Right cardiac atrium (tissue), 5 donors: ENCODE measurements at places on chromosomes 2 and 18.

- DNase-seq: no peak
These were observed 533.7 kb downstream of the TDRD15 start for GRCh38 chr2:21657445-21657844.

- DNase-seq: no peak
These were observed 8.2 kb downstream of the CYP26B1 start for GRCh38 chr2:72139471-72139873.

GRCh38 chr2:37836270-37836669, 88.8 kb upstream of the RMDN2 start:
- DNase-seq: no peak

DNA sequence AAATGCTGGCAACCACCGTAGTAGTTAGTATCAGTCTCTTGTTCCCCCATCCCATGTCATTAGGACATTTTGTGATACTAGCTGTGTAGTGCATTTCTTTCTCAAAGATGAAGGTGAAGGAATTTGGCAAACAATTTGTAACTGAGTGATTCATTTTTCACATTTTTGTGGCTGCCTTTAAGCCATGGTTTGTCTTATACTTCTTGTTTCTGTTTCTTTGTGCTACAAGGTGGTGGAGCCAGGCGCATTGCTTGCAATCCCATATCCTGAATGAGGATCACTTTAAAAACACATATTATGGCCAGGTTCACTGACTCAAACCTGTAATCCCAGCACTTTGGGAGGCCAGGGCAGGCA, 40.6 kb downstream of the GPD2 start:
- no peak for DNase-seq

DNA sequence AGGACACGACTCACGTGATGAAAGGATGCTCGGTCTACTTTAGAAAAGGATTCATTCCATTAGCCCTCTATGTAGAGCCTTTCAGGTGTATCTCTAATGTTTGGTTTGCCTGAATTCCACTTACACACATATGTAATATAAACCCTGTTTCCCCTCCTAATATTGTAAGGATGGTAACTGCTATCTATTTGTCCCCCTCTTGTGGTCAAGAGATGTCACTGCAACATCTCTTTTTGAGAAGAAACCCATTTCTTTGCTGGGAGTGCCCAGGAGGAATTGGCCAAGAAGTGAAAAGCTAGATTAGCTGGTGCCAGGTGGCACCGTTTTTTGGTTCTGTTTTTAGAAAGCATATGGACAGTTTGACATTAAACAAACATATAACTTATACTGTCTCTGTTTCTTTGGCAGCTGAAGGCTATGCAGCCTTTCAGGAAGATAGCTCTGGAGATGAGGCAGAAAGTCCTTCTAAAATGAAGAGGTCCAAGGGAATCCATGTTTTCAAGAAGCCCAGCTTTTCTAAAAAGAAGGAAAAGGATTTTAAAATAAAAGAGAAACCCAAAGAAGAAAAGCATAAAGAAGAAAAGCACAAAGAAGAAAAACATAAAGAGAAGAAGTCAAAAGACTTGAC, 41.2 kb downstream of the RALBP1 start:
- no peak for DNase-seq

DNA sequence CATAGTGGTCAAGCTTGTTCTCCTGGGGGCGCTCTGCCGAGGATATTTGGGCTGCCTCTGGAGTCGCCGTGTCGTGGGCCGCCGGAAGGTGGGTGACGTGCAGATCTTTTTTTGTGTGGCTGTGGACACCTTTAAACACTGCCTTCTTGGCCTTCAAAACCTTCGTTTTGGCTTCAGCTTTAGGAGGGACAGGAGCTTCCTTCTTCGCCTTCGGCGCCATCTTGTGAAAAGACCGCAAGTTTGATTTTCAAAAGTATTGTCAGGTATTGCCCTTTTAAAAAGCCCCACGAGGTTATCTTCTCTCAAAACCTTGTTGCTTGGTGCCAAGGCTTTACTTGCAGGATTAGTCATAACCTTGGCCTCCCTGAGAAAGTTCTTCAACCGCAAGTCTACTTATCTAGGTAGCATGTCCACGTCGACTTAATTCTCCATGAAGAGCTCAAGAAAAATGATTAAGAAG, 20.8 kb downstream of the LAMA3 start:
- no peak for DNase-seq

- no peak for DNase-seq
These were observed 87.7 kb upstream of the LYPD1 start for GRCh38 chr2:132757676-132758075.

- DNase-seq: no peak
These were observed 100.8 kb upstream of the TWIST2 start for GRCh38 chr2:238747114-238747513.

DNA sequence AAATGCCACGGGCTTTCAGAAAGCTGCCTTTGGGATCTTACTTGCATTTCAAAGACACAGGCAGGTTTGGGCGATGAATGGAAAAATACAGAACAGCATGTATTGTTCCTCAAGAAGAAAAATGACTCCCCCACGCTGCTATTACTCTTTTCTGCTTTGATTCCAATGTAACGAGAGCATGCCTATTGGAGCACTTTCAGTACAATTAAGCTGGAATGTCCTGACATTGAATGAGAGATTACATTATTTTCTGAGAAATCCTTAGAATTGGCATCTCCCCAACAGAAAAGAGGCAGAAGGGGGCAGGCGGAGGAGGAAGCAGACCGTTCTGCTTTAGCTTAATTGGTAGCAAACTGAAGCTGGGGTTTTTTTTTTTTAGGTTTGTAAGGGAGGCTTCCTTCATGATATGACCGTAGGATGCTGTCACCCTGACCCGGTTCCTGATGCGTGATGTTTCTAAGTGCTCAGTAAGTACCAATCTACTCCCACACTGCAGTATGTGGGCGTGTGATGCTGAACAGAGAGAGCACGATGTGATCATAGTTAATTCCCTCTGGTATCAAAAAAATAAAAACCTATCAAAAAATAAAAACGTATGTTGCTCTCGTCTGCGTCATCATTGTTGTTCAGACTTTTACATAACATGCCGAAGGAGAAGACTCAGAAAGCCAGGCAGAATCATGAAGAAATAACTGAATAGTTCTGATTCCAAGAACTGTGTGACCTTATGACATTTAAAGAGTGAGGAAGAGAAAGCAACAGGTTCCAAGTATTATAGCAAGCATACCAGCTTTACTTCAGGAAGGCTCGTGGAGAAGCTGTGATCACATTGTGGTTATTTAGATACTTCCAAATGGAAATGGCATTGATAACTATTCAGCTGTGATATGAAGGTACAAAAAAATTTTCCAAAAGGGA, 40.5 kb downstream of the LONRF2 start:
- DNase-seq: no peak

DNA sequence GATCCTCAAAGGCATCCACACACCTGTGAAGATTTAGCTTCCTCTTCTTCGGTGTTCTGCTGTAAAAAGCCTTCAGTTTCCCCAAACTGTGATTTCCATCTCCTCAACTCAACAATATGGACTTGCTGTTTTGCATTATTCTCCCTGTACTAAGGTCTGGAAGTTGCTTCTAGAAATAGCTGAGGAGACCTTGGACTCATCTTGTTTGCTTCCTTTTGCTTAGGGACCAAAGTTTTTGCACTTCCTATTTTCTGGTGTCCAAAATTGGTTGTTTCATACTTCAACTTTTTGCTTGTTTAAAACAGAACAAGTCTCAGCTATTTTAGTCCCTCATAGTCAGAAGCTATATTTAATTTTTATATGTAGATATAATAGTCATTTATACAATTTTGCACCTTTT, 201.9 kb upstream of the COPS8 start:
- DNase-seq: no peak

DNA sequence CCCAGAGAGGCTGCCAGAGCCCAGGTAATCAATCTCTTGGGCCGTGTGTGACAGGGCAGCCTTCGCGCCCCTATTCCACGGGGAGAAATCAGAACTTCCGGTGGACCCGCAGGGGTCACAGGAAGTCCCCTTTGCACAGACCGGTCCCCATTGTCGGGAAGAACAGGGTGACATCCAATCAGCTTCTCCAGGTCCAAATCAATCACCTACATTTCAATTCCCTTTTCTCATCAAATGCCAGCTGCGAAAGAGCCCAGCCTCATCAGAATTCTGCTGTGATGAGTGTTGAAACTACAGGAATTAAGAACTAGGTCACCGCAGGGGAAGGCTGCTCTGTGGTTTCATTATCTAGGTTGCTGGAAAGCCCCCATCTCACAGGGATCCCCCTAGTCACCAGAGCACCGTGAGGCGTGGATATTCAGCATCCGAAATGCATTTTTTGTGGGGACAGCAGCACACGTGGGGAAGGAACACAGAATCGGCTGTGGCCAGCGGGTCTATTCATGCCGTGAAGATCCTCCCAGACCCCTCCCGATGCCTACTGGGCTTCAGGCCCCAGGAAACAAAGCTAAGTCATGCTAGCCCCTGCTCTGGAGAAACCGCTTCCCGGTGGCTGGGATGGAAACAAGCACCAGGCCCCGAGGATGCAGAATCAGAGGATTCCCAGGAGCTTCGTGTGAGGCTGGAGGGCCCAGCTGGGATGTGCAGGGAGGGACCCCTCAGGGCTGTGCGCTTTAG, 193.7 kb upstream of the ID2 start:
- no peak for DNase-seq

DNA sequence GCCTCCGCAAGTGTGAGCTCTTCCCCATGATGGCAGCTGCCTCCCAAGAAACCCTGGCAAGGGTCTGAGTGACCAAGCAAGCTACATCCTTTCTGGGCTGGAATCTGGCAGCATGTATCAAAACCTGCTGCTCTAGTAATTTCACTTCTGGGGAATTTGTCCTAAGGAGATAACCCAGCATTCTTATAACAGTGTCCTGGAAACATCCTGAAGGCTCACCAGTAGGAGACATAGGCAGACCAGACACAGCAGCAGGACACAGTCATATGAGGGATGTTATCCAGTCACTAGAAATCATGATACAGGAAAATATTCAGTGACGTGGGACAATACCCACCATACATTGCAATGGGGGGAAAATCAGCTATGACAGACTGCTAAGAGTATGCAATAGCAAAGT, 64.5 kb downstream of the CRACDL start:
- no peak for DNase-seq

DNA sequence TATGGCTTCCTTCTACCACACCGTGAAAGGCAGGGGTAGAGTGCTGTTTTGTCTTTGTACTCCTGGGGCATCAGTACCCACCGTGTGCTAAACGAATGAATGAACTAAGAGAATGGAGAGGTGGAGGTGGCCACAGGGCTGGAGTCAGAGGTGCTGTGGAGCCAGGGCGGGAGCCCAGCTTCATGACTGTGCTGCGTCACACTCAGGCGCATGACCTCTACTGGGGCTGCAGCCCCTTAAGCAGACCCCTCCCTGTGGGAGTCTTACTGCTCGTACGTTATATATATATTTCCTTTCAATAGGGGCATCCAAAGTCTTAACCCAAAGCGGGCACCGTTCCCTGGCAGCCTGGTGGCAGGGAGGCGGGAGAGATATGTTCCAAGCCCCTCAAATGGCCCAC, 18.0 kb upstream of the LBH start:
- no peak for DNase-seq

DNA sequence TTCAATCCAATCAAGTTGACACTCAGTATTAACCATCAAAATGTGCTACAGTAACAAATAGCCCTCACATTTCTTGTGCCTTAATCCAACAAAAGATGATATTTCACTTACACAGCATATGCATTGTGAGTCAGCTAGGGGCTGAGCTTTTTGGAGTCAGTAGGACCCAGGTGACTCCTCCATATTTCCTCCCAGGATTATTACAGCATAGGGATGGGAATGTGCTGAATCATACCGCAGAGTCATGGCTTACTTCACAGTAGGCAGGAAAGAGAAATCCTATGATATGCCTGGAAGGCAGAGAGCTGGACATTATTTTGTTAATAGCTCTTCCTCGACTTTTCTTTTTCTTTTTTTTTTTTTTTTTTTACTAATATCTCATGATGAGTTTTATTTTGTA, 153.3 kb downstream of the TMEM182 start:
- no peak for DNase-seq

GRCh38 chr2:181354626-181355025, 102.6 kb upstream of the ITGA4 start:
- no peak for DNase-seq

GRCh38 chr2:181407171-181407570, 50.0 kb upstream of the ITGA4 start:
- no peak for DNase-seq

- no peak for DNase-seq
These were observed 27.4 kb downstream of the SERTAD2 start for GRCh38 chr2:64626146-64626809.

GRCh38 chr2:225009768-225010167, 32.5 kb downstream of the DOCK10 start:
- no peak for DNase-seq

- DNase-seq: no peak
These were observed 1193.5 kb upstream of the ACVR2A start for GRCh38 chr2:146651361-146651760.

- DNase-seq: no peak
These were observed 88.3 kb upstream of the HS6ST1 start for GRCh38 chr2:128406736-128407554.

- DNase-seq: no peak
These were observed 29.8 kb downstream of the KLF7 start for GRCh38 chr2:207135801-207136457.

GRCh38 chr18:9337873-9338272, 3.3 kb downstream of the TWSG1 start:
- DNase-seq: no peak

- no peak for DNase-seq
These were observed 19.8 kb downstream of the PROC start for GRCh38 chr2:127437781-127438726.

- DNase-seq: no peak
These were observed 179.5 kb downstream of the SMAD2 start for GRCh38 chr18:47750889-47751423.

- no peak for DNase-seq
These were observed 13.9 kb downstream of the CKAP2L start for GRCh38 chr2:112750560-112750843.

DNA sequence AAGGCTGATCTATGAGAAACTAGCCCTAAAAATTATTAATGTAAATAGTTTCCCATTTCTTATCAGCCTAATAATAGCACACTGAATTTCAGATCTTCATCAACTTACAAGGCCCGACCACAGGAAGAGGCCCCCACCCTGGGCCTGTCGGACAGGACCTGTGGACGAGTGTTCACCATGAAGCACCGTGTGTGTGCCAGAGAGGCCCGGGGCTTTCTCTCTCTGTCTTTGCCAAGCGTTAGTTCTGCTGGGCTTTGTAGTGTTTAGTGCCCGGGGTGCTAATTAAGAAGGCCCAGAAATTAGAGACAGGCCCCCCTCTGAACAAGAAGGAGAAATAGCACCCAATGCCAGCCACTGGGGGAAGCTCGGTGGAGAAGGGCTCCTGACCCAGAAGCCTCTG, 265.7 kb downstream of the TWIST2 start:
- peak; percentile 33 for DNase-seq

- DNase-seq: no peak
These were observed 15.4 kb downstream of the FHOD3 start for GRCh38 chr18:36312806-36313395.

DNA sequence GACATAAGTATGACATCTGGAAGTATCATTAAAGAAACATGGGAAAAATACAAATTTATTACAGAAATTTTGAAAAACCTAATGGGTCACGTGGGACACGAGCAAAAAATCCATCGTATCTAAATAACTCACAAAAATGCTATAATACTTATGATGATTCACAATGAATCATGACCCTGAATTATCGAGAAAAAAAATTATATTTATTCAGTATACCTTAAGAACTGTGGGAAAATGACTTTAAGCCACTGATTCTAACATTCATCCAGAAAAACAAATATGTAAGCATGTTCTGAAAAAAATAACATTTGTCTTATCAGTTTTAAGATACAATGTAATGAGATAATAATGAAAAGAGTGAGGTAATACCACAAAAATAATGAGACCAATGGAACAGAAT, 51.8 kb downstream of the ZNF385B start:
- no peak for DNase-seq
